ENCODE measurements at places on chromosomes 3 and 15.

GRCh38 chr3:50627407-50628051, 10.6 kb downstream of the MAPKAPK3 start:
- DNase-seq = no peak

GRCh38 chr3:186124592-186124991, 15.7 kb upstream of the ETV5 start:
- DNase-seq = no peak

DNA sequence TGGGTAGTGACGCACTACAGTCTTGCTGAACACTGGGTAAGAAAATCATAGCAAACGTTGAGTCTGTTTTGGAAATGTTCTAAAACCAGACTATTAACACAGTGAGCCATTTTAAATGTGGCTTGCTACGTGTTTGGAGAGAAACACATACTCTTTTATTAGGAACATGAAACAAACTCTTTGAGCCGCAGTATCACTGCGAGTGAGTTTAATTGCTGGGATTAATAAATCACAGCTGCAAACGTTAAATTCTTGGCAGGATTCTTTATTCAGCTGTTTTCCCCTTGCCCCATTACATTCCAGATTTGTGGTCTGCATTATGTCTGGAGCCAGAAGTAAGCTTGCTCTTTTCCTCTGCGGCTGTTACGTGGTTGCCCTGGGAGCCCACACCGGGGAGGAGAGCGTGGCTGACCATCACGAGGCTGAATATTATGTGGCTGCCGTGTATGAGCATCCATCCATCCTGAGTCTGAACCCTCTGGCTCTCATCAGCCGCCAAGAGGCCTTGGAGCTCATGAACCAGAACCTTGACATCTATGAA, 33.6 kb downstream of the BTD start:
- DNase-seq = no peak

- DNase-seq = no peak
Measured at GRCh38 chr3:186930143-186930640, at the start of gene ST6GAL1. Gene ST6GAL1 (plus strand): TSS chr3:186930526. CDS start chr3:187042704, 112,178 bp downstream.

- DNase-seq = no peak
Measured at GRCh38 chr3:13115991-13116390, 42.8 kb upstream of the IQSEC1 start.

DNA sequence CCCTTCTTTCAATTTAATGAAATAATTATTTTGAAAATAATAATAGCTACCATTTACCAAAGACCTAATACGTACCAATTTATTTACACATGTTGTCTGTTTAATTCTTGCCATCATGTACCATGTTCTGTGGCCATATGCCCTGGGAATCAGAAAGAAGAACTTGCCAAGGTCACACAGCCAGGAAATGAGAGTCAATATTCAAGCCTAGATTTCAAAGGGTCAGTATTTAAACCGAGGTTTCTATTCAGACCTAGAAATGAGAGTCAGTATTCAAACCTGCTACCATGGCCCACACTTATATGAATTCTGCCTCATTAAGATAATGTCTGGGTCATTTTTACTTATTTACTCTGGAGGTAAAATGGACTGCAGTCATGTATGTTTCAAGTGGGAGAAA, 103.6 kb upstream of the TBL1XR1 start:
- DNase-seq = no peak

DNA sequence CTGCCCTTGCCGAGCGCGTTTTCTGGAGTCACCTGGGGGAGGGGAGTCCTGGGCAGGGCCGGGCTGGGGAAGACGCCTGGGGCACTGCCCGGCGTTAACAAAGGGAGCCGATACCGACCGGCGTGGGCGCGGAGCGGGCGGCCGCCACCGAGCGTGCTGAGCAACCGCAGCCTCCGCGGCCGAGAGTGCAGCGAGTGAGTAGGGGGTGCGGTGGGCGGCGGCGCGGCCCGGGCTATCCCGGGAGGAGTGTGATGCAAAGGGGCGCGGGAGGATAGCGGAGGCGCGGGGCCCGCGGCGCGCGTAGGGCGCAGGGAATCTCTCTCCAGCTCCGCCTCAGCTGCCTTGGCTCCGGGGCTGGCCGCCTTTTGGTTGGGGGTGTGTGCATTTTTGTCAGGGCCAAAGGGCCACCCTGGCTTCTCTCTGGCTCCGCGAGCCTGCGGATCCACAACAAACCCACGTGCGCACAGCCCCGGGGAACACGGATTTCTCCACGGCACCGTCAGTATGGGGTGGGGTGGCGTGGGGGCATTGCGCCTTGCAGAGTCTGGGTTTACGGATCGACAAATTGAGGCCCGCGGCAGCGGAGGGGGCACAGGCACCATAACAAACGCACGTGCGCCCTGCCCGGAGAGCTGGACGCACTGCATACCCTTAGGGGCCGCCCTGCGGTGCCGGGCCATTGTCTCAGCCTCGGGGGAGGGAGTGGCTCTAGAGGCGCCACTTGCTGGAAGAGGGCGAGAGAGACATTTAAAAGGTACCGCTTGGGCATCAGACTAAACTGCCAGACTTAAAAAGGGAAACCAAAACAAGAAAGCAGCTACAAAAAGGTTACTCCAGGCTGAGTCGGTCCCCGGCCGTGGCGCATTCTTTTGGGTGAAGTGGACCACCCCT, 560 bp downstream of the ST6GAL1 start:
- no peak for DNase-seq

GRCh38 chr3:144968750-144969350, 997.2 kb downstream of the DIPK2A start:
- no peak for DNase-seq

- no peak for DNase-seq
Measured at GRCh38 chr3:171379961-171380483, 80.2 kb downstream of the TNIK start.

DNA sequence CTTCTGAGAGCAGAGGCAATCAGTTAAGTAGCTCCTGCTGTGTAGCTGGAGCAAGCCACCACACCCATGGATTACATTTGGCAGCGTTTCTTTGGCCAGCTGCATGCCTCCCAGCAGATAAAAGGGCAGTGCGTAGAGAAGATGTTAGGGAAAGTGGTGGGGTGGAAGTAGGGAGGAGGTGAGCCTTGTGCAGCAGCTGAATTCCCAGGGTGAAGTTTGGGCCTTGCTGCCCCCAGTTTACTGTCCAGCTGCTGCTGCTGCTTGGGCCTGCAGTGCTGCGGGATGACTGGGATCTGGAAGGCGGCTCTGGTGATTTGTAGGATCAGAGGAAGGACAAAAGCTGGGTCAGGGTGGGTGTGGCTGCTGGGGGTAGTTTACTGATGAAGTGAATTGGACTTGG, 318.7 kb upstream of the C2CD4B start:
- DNase-seq = no peak

DNA sequence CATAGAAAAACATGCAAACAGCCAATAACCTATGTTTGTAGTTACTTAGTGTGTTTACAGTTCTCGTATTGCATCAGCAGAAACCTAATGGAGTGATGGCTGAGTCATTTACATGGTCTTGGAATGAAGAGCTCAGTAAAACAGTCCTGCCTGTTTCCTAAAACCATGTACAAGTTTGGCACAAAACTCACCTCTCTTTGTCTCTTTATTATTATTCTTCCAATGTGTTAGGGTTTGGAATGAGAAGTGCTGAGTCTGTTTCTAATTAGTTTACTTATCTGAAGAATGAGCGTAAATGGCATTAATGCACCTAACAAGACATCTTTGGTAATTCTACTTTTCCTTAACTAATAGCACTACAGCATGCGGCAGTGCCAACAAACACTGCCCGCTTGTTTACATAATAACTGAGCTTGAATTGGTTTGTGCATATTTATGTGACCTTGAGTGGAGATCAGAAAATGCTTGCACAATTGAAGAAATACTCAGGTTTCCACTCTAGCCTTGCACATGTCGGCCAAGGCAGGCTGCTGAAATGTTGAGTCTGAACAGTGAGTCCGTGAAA, 385.4 kb upstream of the SEMA6D start:
- no peak for DNase-seq

Data from forelimb muscle (tissue), 1 donor.